T-helper 1 cell treated with Interleukin-12 subunit alpha and Interleukin-12 subunit beta and Interleukin-4 antibody, amounts not matched to agents 30 ng/mL and 1 ng/mL, for 36 hours (primary cell): ENCODE measurements at places on chromosomes 13 and 19. TPM values are rescaled to one million over a fixed set of nuclear protein-coding genes. Genes with fewer than 3 reads are reported as not detected.

The HCN2 gene
- 2.3 and 2.5 TPM in 2 replicates for total RNA-seq

The ISYNA1 gene
- total RNA-seq = 8.1 and 9.1 TPM in 2 replicates

The NLRP4 gene
- total RNA-seq = not detected in 2 replicates

The NOVA2 gene
- total RNA-seq = 0.10 and 0.51 TPM in 2 replicates

The EDDM13 gene
- total RNA-seq = 0.85 and 2.5 TPM in 2 replicates

The SPIB gene
- total RNA-seq = 0.86 and 0.95 TPM in 2 replicates

The ZNF534 gene
- total RNA-seq = not detected in 2 replicates

The KBTBD7 gene
- 10.1 and 10.7 TPM in 2 replicates for total RNA-seq

The PROSER3 gene
- total RNA-seq = 51.4 and 55.9 TPM in 2 replicates

The ADGRE3 gene
- total RNA-seq = not detected in 2 replicates

The DNAJC15 gene
- total RNA-seq = 15.7 and 18.0 TPM in 2 replicates

The CCDC124 gene
- 64.3 and 72.2 TPM in 2 replicates for total RNA-seq

The ACTMAP gene
- 10.6 and 11.9 TPM in 2 replicates for total RNA-seq

The OR10H4 gene
- not detected in 2 replicates for total RNA-seq

The ZNF20 gene
- 1.2 and 4.5 TPM in 2 replicates for total RNA-seq

The CEACAM4 gene
- total RNA-seq = not detected in 2 replicates

The METTL21C gene
- total RNA-seq = not detected in 2 replicates

The GPR108 gene
- total RNA-seq = 100.0 and 105 TPM in 2 replicates

The ZNF497 gene
- 0.64 and 1.0 TPM in 2 replicates for total RNA-seq

The SERPINE3 gene
- total RNA-seq = not detected in 2 replicates

The FREM2 gene
- total RNA-seq = 0.15 TPM in 2 replicates

The PLPPR3 gene
- not detected in 2 replicates for total RNA-seq

The GPI gene
- total RNA-seq = 449 and 454 TPM in 2 replicates

The HSPB6 gene
- total RNA-seq = not detected in 2 replicates

The KRTDAP gene
- total RNA-seq = not detected in 2 replicates

The TMPRSS9 gene
- total RNA-seq = not detected in 2 replicates

The ERICH4 gene
- not detected in 2 replicates for total RNA-seq

The URAD gene
- not detected in 2 replicates for total RNA-seq

The KLHL26 gene
- total RNA-seq = 11.5 and 13.5 TPM in 2 replicates

The APOC4 gene
- not detected in 2 replicates for total RNA-seq

The IL27RA gene
- 146 and 147 TPM in 2 replicates for total RNA-seq

The ZBTB32 gene
- total RNA-seq = 54.9 and 59.2 TPM in 2 replicates

The ZNF177 gene
- total RNA-seq = 0.34 and 0.49 TPM in 2 replicates

The COX6B2 gene
- 0.44 and 0.51 TPM in 2 replicates for total RNA-seq

The CDC37 gene
- 253 and 263 TPM in 2 replicates for total RNA-seq

The GAPDHS gene
- not detected in 2 replicates for total RNA-seq

The GPR12 gene
- total RNA-seq = not detected in 2 replicates

The ACER1 gene
- total RNA-seq = 0.76 and 0.81 TPM in 2 replicates

The TMEM272 gene
- total RNA-seq = 0.34 TPM in 1 of 2 replicates, not detected in the other

The RNF113B gene
- total RNA-seq = not detected in 2 replicates

The CEACAM7 gene
- not detected in 2 replicates for total RNA-seq

The LIM2 gene
- not detected in 2 replicates for total RNA-seq

The SLC10A2 gene
- not detected in 2 replicates for total RNA-seq

The SERTAD3 gene
- total RNA-seq = 11.3 and 17.0 TPM in 2 replicates

The FKBP8 gene
- 192 and 199 TPM in 2 replicates for total RNA-seq

The MZT1 gene
- 17.3 and 17.8 TPM in 2 replicates for total RNA-seq
